Brain microvascular endothelial cell (primary cell): ENCODE measurements at places on chromosomes 16 and 17.
A peak's percentile ranks its signal among the peaks of the same experiment; 100 is the strongest.

GRCh38 chr16:2765462-2766404 lies 11.3 kb downstream of the ELOB start:
- no peak for DNase-seq

DNA sequence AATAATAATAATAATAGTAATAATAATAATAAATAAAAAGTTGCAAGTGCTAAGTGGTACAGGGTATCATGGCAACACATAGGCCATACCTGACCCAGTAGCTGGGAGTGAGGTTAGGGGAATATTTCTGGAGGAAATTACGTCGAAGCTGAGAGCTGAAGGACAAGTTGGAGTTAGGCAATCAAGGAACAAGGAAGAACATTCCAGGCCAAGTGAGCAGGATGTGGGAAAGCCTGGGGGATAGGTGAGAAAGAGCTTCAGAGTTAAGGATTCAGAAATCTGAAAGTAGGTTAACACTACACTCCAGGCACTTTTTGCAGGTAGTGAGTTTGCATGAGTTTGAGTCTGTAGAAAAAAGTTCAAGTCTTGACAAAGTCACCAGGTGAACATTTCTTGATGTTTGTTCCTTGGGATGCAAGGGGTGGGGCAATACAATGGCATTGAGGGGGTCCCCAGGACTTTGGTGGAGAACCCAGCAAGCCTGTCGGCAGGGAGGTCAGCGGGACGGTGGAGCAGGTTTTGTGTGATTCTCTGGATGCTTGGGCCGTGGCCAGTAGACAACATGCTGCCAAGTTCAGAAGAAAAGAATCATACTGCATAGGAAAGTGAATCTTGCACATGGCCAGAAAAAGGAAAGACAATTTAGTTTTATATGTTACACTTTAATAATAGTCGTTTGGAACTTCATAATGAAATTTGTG lies 27.7 kb upstream of the MPHOSPH6 start:
- no peak for DNase-seq

- no peak for DNase-seq
Observed at GRCh38 chr17:50109207-50109606, 14.1 kb downstream of the PDK2 start.

DNA sequence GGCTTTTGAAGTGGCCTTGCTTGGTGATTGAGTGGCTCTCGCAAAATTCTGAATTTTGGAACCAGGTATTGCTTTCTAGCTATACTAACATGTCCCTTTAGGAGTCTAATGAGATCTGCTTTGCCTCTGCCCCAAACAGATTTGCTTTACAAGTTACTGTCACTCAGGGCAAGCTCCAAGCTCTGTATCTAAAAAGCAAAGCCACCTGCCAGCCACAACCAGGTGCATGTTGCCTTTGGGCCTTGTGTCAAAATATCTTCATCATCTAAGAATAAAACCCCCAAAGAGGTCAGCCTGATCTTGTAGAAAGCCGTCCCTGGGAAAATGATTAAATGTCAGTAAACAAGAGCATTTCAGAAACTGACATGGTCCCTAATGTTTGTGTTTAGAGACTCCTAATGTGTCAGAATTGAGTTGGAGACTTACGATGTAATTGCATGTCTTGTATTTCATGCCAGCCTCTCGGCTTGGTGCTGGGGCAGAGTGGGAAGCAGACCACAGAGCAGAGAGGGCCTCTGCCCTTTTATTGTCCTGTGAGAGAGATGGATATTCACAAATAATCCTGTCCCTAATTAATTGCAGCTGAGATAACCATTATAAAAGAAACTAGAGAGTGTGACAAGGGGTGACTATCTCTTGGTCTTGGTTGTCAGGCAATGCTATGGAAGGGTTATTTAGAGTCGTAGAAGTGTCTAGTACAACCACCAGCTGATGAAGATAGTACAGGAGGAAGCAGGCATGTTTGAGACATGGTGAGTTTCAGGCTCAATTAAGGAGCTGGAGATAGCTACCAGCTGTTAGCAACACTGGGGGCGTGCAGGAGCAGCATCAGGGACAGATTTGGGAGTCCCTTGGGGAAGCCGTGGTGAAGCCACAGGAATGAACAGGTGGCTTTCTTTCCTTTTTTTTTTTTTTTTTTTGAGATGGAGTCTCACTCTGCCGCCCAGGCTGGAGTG lies 90.7 kb downstream of the PITPNC1 start:
- DNase-seq, result no peak

DNA sequence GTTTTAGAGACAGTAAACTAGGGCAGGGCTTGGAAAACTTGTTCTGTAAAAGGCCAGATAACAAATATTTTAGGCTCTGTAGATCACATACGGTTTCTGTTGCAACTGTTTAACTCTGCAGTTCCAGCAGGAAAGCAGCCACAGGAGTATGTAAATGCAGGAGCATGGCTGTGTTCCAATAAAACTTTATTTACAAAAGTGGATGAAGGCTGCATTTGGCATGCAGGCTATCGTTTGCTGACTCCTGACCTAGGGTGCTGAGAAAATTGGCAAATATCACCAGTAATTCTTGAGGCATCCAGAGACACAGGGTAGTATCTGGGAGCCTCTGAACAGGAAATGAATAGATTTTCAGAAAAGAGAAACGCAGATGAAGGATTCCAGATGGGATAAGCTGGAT lies 274.0 kb downstream of the MAF start:
- DNase-seq, result no peak

DNA sequence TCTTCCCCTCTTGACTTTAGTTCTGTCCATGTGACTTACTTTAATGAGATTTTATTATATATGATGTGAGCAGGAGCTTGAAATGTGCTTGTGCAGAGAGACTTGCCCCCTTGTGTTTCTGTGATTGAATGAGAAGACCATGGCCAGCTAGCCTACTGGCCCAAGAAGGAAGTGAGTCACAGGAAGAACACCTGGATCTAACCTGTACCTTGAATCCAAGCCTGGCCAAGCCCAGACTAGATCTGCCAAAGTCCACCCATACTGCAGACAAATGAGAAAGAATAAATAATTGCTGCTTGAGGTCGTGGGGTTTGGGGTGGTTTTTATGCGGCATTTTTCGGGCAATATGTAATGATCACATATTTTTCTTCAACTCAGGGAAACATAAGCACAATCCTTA lies 9.6 kb downstream of the ABCA10 start:
- DNase-seq, result no peak

GRCh38 chr17:50389534-50389933 lies 7.8 kb downstream of the LRRC59 start:
- no peak for DNase-seq

DNA sequence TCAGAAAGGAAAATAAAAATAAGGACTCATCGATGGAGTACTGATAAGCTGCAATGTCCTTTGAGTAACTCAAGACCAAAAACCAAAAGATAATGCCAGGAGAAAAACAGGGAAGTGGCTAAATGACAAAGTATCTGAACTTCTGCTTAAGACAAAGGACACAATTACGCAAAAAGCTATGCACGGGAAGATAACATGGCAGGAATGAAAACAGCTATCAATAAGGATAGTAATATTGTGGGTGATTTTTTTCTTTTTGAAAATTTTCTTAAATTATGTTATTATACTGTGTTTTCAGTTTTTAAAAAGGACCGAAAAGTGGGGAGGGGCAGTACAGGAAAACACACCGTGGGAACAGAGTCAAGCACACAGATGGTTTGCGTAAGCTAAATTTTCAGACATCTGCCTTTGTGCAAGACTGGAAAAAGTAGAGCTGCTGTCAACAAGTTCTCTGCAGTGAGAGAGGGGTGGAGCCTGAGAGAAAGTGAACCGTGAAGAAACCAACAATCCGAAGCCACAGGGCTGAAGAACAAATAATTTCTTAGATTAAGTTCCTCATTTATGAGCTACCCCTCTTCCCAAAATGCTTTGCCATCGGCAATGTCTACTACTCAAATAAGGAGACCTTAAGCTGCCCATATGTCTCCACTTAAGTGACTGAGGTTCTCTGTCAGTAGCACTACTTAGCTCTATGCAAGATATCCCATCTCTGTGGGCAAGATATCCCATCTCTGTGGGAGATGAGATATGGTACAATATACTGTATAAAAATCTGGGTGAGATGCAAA lies 99.9 kb upstream of the CORO6 start:
- peak; percentile 51 for DNase-seq

DNA sequence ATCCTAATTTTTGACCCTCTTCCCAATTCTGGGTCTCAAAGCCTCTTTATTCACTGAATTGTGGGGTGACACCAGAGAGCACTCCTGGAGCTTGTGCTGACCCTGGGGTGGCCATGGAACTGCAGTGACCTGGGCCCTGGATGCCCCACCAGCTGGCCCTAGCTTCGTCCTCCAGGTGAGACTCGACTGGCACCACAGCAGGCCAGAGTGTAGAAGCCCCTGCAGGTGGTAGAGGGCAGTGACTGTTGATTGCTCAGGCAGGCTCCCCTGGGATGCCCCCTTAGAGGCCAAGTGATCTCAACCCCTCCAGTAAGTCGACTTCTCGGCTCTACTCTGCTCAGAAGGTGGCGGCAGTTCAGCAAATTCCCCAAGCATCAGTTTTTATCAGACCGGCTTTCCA lies 6.4 kb downstream of the FA2H start:
- DNase-seq, result no peak

GRCh38 chr17:42908872-42909700 lies 8.5 kb downstream of the G6PC1 start:
- DNase-seq, result no peak

DNA sequence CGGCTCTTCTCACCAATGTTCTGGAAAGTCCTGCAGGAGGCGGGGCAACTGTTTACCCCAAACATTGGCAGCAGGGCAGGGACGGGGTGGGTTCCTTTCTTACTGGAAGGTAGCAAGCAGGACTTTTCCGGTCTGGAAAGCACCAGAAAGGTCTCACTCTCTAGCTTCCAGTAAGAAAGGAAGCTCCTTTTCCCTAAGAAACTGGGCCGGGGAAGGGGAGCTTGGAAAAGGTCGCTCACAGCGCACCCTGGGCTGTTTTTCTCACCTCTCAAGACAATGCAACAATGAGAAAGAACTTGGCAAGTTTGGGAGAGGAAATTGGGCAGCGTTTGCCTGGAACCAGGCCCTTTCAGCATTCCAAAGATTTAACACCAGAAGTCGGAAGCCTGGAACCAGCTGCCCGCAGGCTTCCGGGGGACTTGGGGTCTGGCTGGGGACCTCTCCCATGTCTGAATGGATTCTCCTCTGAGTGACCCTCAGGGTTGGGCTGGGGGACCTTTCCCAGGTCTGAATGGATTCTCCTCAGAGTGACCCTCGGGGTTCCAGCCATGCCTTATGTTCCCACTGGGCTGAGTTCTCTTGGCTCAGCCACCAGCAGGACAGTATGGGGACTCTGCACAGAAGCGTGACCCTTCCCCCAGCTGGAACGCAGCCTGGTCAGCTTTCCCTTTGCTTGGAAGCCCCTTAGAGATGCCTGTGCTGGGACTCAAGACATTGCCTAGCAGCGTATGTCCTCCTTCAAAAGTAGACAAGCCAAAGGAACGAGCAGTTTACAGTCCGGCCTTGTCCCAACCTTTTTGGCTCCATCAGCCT lies 166.5 kb upstream of the PLCG2 start:
- DNase-seq, result no peak

DNA sequence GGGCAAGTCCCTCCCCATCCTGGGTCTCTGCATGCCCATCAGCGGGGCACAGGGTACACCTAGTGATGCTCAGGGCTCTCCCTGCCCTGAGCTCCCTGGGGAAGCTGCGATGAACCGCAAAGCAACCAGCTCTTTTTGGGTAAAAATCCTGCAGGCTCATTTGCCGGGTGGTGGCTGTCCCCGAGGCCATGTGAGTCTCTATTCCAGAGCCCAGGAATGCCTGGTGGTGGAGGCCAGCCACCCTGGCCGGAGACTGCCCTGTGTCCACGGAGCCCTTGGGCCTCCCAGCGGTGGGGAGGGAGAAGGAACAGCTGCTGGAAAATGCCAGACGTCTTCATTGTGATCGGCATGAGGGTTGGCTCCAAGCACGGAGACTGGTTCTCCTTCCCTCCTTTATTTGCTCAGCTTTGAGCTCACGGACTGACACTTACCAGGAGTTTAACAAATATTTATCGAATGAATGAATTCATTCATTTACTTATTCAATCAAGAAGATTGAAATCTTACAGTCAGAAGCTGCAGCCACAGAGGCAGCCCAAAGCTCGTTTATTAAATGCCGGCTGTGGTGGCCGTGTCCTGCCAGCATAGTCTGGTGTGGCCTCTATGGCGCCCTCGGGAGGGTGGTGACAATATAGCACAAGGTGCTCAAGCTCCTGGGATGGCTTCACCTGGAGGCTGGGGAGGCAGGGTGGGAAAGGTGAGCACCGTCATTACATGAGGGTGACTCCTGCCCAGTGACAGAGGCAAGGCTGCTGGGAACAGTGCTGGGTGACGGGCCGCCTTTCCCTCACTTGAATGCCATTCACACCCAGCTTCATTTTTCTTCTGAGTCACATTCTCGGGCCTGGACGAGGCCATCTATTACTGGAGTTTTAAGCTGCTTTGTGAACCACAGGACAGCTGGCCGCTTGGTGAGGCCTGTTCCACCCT lies 31.1 kb upstream of the JPH3 start:
- no peak for DNase-seq

GRCh38 chr17:62206550-62206949 lies 141.5 kb upstream of the MED13 start:
- peak; percentile 2 for DNase-seq

GRCh38 chr16:64253096-64253495 lies 868.8 kb downstream of the CDH11 start:
- DNase-seq, result no peak

GRCh38 chr16:7867831-7868230 lies 535.2 kb downstream of the RBFOX1 start:
- DNase-seq, result no peak

- DNase-seq, result no peak
Observed at GRCh38 chr17:49545007-49545660, 30.5 kb upstream of the NXPH3 start.

DNA sequence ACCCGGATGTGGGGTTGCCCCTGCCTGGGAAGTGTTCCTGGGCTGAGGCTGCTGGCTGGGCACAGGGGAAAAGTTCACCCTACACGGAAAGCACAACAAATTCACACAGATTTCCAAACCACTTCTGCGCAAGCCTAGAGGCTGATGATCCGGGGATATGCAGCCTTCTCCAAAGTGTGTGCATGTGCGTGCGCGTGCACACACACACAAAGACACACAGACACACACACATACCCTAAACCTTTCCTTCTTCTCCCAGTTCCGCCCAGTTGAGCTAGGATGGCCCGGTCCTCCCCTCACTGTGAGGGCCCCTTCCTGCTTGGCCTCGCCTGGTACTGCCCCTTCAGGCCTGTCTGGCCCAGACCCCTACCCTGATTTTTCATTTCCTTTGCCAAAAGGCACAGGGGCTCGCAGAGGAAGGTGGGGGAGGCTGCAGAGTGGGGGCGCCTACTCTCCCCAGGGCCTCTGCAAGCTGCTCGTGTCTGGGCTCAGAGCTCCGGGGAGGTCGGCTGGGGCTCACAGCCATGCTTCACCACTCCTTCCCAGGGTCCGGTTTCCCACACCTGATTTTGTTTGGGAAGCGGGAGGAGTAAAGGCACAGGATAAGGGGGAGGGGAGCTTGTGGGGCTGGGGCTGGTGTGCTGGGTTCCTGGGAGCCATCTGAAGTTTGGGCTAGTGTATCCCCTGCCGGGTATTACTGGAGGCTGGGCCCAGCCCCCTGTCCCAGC lies 144.7 kb downstream of the ENGASE start:
- DNase-seq, result no peak
